Activated CD4-positive, alpha-beta T cell treated with anti-CD3 and anti-CD28 coated beads, Interleukin-2, amount 10 ng/mL, durations not matched to agents 7 days and 5 days (primary cell): ENCODE measurements at places on chromosomes 3 and 15. TPM values are rescaled to one million over a fixed set of nuclear protein-coding genes. Genes with fewer than 3 reads are reported as not detected.

RAMAC gene
- total RNA-seq: 26.5 TPM

NAALADL2 gene
- total RNA-seq: not detected

DNA sequence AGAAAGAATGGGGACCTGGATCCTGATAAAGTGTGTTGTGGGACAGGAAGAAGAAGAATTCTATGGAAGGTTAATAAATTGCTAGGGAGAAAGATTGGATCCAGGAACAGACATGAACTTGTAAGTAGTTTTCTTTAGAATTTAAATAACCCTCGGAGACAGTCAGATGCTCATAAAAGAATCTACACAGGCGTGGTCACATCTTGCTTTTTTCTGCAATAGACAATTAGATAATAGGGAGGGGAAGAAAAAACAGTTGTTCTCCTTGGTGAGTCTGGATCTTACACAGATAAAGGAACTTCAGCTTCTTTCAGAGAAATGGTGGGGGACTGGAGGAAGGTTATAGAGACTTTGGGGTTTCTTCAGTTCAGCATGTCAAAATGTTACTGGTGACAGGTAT lies 232.6 kb downstream of the ALCAM start:
- DNase-seq: no peak

DNA sequence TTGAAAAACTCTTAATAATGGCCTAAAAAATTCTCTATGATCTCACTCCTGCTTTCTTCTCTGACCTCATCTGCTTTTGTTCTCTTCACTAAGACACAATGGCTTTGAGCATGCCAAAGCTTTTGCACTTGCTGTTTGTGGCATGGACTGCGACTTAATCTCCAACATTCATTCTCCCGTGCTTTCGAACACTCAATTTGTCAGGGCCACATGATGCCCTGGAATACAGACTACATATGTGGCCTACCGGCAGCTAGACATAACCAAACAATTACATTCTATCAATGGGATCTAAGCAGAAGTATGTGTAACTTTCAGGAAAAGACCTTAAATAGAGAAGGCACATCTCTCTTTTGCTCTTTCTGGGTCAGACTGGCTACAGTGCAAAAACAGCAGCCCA lies 506.5 kb downstream of the MAGI1 start:
- DNase-seq: no peak

- DNase-seq: peak; percentile 12
Observed at GRCh38 chr15:88701561-88702095, 62.8 kb downstream of the ISG20 start.

- DNase-seq: peak; percentile 43
Observed at GRCh38 chr15:85625856-85626255, 168.9 kb downstream of the KLHL25 start.

DNA sequence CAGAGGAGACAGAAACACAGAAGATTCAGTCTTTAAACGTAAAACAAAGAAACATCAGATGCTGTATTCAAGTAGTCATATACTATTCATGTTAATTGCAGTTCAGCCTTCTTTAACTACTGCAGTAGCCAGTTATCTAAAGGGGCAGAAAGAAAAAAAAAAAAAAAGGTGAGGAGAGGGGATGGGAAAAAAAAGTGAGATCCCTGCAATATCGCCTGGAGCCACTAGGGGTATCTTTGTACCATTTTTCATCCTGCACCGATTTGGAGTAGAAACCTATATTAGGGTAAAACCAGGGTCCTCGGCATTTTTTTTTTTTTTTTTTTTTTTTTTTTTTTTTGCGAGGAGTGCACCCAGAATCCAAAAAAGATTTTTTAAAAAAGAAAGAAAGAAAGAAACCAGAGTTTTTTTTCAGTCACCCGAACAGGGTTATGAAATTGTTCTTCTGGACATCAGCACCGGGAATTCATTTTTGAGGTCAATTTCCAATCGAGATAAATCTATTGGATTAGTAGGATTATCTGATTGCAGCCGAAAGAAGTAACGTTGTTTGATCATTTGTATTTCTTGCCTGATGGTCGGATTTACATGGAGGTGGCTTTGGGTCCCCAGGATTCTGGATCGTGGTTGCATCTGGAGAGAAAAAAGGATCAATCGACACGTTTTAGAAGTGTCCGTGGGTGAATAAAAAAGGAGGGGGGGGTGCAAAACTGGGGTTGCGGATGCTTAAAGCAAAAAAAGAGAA lies 186.7 kb downstream of the NLGN1 start:
- no peak for DNase-seq

- DNase-seq: no peak
Observed at GRCh38 chr15:34240537-34240936, 15.7 kb downstream of the EMC4 start.
